Right lung (tissue), 10 donors: ENCODE measurements at places on chromosomes 16 and 17.
A peak's percentile ranks its signal among the peaks of the same experiment; 100 is the strongest.

- DNase-seq, result no peak
Observed at GRCh38 chr16:67653789-67654402, 6.2 kb downstream of the ACD start.

- DNase-seq, result no peak
Observed at GRCh38 chr17:9021992-9022572, 772 bp downstream of the NTN1 start.

DNA sequence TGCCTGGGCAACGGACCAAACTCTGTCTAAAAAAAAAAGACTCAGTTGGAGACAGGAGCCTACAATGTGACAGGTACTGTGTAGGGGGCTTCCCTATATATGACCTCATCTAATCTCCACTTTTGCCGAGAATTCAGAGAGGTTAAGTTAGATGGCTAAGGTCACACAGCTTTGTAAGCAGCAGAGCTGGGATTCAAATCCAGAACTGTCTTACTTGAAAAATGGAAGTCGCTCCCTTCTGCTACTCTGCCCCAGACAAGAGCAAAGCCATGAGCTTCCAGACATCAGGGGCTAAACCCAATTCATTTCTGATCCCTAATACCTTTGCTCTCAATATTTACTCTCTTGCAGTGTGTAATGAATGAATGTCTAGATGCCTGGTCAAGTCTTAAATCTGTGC lies 41.5 kb upstream of the ABCC12 start:
- DNase-seq, result no peak

GRCh38 chr16:65757064-65757463 lies 609.4 kb upstream of the CDH5 start:
- no peak for DNase-seq

DNA sequence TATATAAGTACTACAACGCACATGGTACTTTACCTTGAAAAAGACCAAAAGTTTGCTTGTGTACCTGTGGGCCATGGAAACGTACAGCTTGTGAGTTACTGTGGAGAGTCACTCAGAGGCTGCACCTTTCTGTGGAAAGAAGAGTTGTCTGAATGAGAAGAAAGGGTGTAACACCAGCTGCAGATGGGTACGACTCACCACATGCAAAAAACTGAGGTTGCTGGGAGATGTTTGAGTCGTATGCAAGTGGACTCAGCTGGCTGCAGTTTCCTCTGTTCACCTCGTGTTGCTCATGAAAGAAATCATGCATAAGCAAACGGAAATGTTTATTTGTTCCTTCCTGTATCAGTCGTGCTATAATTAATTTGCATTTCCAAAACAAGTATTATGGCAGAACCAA lies 22.4 kb upstream of the DYNLRB2 start:
- DNase-seq, result no peak

GRCh38 chr17:77503293-77503655 lies 362.5 kb downstream of the SEC14L1 start:
- DNase-seq, result no peak

DNA sequence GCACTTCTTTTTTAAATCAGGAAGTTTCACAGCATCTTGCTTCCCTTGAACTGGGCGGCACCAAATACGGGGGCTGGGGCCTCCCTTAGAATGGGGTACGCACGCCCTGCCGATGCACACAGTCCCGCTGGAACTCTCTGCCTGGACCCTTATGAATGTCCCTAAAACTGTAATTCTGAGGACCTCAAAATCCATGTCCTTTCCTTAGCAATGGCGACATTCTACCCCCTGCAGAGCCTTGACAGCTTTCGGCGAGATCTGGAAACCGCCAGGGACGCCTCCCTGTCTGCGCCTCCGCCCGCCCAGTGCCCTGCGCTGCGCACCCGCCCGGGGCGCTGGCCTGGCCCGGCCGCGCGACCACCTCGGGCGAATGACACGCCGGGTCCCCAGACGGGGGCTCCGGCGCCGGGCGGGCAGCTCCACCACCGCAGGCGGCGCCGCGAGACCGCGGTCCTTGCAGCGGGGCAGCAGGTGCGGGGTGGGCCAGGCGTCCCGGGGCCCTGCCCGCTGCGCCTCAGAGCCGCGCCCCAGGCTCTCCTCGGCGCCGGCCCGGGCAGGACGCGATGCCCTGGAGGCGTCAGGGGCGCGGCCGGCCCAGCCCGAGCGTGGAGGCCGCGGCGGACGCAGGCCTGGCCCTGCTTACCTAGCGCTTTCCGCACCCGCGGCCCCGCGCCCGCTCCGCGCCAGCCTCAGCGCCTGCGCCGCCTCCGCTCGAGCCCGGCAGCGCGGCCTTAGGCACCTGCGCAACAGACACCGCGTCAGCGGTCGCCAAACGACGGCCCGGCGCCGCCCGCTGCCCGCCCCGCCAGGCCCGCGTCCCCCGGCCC lies 548 bp downstream of the HAGH start:
- DNase-seq, result peak; percentile 17

GRCh38 chr17:77600346-77600745 lies 358.2 kb upstream of the TNRC6C start:
- no peak for DNase-seq

- DNase-seq, result no peak
Observed at GRCh38 chr17:4710693-4711634, 532 bp downstream of the ARRB2 start.

DNA sequence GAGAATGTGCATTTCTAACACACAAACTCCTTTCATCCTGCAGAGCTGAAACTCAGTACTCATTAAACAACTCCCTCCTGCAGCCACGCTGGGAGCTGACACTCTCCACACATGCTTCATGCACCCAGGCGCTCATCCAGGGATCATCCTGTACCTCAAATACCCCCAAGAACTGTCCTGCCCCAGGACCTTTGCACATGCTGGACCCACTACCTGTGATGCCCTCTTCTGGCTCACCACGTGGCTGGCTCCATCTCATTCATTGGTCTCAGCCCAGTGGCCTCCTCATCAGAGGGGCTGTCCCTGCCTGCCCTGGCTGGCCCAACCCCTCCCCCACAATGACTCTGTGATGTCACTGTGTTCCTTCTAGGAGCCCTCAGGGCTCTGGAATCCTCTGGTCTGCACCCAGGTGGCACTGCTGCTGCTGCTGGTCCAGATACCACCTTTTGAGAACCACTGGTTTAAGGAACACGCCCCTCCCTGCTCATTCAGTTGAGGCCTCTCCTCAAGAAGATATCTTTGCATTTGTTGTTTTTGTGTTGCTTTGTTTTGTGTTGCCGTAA lies 160.9 kb upstream of the FOXF1 start:
- DNase-seq, result no peak
